OCI-M1 (cell line): ENCODE measurements at places on chromosomes 16 and 17.

DNA sequence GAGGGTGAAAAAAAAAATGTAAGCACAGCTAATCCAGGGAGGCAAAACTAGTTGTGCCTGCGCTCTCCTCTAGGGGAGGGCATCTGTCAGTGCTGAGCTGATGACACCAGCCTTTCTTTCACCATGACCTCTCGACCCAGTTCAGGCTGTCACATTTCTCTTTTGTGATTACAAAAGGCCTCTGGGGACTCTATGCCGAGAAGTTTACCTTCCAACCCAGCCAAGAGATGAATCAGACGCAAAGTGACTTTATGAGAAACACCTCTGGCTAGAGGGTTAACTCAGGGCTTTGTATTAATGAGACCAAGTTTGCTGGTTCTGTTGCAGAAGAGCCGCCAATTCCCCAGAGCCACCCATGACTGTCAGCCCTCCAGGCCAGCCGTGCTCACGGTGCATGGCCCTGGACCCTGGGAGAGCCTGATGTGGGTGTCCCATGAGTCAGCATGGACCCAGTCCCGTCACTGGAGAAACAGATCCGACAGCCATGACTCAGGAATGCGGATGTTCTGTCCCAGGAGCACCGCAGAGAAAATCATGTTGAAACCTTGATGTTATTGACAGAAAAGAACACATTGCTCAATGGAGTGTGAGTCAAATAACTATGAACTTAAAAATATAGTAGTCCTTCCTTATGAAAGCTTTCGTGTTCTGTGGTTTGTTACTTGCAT is 437.2 kb downstream of the HS3ST3B1 start:
- DNase-seq, result no peak

- no peak for DNase-seq
Observed at GRCh38 chr16:52603015-52603414, 56.1 kb upstream of the TOX3 start.

DNA sequence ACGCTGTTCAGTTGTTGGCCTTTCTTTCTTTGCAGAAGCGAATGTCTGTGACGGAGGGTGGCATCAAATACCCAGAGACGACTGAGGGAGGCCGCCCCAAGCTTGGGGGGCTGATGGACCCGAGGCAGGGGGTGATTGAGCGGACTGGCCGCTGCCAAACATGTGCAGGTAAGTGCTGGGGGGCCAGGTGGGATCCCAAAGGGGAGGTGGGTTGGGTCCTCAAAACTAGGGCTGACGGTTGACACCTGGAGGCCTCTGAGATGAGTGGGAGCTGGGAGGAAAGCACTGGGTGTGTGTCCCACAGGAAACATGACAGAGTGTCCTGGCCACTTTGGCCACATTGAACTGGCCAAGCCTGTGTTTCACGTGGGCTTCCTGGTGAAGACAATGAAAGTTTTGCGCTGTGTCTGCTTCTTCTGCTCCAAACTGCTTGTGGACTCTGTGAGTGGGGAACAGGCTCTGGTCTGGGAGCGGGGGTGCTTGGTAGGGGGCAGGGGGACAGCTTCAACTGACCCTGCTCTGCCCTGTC is 11.8 kb downstream of the POLR2A start:
- no peak for DNase-seq

DNA sequence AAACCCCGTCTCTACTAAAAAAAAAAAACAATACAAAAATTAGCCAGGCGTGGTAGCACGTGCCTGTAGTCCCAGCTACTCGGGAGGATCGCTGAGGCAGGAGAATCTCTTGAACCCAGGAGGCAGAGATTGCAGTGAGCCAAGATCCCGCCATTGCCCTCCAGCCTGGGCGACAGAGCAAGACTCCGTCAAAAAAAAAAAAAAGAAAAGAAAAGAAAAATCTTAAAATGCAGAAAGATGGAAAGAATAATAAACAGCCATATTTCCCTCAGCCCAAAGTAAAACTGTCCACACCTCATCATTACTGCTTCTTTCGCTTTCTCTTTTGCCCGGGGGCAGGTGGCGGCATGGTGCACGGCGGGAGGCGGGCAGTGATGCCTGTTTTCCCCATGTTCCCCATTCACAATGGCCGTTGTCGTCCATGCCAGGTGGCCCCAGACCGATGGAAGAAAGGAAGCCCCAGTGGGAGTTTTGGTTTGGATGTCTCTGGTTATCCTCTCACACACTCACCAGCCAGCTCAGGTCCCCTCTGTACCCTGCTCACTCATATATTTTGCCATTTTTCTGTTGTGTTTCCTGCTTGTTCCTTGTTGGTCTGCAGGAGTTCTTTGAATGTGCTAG is 37.0 kb upstream of the PEMT start:
- DNase-seq, result peak; percentile 52

DNA sequence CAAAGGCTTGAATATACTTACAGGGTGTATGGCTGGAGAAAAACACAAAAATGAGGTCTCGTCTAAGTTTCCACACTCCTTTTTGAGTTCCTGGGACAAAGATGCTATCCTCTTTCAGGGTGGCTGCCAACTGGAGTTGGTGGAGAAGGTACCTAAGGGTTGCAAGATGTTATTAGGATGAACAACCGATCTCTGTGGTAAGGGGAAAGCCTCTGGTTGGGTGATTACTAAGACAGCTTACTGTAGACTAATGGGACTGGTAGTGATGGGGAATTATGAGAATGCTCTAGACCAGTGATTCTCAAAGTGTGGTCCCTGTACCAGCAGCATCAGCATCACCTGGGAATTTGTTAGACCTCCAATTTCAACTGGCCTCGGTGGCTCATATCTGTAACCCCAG is 6.0 kb downstream of the ADAT1 start:
- no peak for DNase-seq

DNA sequence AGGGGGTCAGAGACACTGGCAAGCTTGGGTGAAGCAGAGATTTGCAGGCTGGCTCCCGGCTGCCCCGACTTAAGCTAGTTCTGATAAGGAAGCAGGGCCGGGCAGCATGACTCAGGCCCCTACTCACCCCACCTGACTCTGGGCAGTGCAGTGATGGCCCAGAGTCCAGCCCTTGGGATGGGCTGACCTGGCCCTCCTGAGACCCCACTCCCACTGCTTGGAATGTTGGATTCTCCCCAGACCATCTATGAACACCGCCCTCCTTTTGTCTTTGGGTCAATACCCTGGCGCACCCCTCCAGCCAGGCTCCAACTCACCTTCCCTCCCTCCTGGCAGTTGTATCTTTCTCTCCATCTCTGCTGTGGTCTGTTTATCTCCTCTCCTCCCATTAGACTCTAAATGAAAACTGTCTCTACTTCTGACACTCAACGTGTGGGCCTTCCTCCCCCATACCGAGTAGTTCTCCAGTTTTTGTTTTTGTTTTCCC is 21.0 kb downstream of the LGALS3BP start:
- peak; percentile 6 for DNase-seq

DNA sequence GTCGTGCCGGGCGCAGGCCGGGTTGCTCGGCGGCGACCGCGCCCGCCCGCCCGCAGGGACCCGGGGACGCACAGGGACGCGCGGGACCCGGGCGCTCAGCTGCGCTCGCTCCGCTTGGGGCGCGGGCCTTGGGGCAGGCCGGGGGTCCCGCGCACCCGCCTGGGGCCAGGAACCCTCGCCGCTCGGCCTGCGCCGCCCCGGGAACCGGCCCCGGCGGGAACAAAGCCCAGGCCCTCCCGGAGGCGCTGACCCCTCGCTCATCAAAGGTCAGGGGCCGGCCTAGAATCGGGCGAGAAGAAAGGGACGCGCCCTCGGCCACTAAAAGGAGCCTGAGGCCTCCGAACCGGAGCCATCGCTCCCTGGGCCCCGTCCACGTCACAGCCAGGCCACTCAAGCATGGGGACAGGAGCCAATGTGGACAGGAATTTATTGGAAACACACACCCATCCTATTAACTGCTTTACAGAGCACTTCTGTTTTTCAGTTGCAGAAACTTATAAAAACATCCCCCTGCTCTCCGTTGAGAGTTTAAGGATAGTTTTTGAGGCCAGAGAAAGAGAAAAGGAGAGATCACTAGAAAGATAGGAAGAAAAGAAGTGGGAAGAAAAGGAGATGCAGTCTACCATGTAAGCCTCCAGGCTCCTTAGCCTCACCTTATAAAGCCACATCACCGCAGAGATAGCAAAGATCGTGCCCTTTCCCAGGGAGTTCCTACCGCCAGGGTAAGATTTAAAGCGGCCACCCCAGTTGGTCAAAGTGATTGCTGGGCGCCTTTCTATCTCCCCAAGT is 558 bp upstream of the ZFHX3 start:
- DNase-seq, result no peak

GRCh38 chr17:56172517-56172982 is 19.3 kb downstream of the ANKFN1 start:
- no peak for DNase-seq

GRCh38 chr16:51163894-51164566 is 13.0 kb upstream of the SALL1 start:
- no peak for DNase-seq

DNA sequence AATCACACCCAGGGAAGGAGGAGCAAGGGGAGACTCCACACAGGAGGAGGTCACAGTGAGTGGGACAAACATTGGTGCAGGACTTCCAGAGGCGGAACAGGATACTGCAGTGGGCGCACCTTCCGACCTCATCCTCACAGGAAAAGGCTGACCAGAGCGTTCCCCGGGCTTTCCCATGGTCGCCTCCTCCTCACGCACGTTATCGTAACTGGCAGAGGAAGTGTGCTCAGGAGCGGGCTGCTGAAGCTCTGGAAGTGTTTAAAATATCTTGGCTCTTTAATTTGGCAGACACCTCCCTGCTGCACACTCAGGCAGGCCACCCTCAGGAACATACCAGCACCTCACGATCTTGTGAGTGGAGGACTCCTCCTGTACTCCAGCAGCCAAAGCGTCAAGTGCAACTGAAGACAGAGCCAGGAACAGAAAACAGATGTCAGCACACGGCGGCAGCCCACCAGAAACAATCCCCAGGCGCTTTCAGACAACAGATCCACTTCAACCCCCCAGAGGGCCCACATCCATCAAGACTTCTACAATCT is 17.5 kb downstream of the FANCA start:
- no peak for DNase-seq

GRCh38 chr16:89827383-89828198 is 684 bp upstream of the SPIRE2 start:
- peak; percentile 66 for DNase-seq

DNA sequence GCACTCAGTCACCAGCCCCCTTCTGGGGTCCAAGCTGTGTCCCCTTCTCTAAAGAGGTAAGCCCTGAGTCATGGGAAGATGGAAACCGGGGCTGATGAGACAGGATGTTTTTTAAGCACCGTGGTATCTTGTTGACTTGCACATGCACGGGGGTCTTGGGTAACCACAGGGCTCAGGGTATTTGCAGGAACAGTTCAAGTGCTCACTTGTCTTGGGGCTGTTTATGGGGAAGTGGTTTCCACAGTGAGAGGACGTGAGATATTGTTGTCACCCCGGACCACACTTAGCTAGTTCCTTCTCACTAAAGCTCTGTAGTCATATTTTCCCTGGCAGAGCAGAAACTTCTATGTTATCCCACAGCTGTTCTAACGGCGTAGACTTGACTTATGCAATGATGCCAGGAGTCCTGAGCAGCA is 7.7 kb downstream of the CCL3L1 start:
- DNase-seq, result peak; percentile 69

DNA sequence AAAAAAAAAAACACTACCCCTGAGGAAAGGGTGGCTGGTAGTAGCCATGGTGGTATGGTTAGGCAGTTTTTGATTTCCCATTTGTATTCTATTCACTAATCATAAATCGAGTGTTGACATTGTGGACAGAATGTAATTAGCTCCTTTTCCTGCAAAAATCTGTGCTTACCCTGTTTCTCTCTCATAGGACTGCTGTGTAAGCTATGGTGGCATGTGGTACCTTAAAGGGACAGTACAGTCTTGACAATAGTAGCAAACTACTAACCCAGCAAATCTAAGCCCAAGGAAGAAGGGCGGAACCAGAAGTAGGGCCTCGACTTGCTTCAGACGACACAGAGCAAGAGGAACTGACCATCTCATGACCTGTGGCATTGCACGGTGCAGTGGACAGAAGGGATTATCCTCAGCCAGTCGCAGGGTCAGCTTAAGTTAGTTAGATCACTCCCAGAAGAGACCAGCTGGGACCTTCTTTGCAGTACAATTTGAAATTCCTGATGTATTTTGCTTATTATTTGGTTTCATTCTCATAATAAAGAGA is 36.3 kb downstream of the POLR3E start:
- DNase-seq, result no peak

GRCh38 chr16:86714166-86714565 is 135.8 kb downstream of the FOXL1 start:
- no peak for DNase-seq

- no peak for DNase-seq
Observed at GRCh38 chr17:57468932-57469775, 212.8 kb downstream of the MSI2 start.

- DNase-seq, result peak; percentile 93
Observed at GRCh38 chr17:81018044-81018802, 16.7 kb upstream of the BAIAP2 start.

DNA sequence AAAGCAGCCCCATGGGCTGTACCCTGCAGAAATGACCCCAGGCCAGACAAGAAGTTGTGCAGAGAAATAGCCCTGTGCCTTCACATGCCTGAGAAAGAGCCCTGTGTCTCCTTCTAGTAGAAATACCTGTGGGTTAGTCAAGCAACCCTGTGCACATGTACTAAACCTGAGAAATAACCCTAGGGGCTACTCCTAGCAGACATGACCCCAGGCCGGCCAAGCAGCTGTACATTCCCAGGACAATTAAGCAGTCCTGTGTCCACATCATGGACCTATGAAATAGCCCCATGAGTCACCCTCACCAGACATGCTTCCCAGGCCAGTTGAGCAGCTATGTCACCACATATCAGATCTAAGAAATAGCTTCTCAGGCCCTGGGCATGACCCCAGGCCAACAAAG is 519.7 kb upstream of the CA10 start:
- DNase-seq, result no peak

DNA sequence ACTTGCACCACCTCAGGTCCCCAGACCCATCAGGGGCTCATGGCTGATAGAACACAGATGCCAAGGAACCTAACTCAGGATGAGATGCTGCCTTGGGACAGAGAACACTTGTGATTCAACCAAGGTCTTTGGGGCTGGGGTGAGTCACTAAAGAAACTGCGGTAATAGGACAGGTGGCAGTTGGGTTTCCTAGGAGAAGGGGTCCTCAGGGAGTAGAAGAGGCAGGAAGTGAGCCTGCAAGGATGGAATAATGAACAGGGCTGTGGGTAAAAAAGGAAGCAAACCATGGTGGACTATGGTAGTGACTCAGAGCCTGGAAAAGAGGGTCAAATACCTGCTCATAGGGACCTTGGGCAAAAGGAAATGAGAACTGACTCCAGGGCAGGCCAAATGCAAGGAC is 6.5 kb upstream of the PNPO start:
- DNase-seq, result no peak

DNA sequence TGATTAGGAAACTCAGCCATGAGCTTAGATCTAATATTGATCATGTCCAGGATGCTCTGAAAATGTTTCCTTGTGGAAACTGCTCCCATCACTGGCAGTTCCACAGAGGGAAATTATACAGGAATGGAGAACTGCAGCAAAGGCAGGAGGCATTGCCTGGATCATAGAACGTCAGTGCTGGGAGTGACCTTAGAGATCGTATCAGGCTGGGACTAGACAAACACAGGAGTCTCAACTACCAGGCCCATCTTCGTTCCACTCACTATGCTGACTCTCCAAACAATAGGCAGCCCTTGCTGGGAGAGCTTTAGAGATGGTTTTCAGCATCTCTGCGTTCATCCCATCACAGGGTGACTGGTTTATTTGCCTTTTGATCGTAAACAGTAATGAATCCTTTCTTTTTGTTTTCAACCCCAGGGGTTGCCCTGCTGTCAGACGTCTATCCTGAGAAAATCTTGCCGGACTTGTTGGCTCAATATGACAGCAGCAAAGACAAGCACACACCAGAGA is 130.3 kb downstream of the TANGO6 start:
- no peak for DNase-seq

- no peak for DNase-seq
Observed at GRCh38 chr16:27599606-27600005, 49.7 kb downstream of the KATNIP start.
